ENCODE measurements at places on chromosomes 4 and X. TPM values are rescaled to one million over a fixed set of nuclear protein-coding genes. Genes with fewer than 3 reads are reported as not detected.

- DNase-seq = no peak
- H3K27ac ChIP-seq = no peak overlapping the region
- peaks cover 3% of the 10 kb centered on the region for H3K27me3 ChIP-seq
- no peaks in the 10 kb centered on the region for H3K36me3 ChIP-seq
Observed at GRCh38 chr4:77994194-77994721, 62.9 kb upstream of the FRAS1 start.

- H3K4me3 ChIP-seq = no peak overlapping the region
- H3K27ac ChIP-seq = no peak overlapping the region
- H3K27me3 ChIP-seq = no peaks in the 10 kb centered on the region
- no peaks in the 10 kb centered on the region for H3K36me3 ChIP-seq
- no peak for DNase-seq
Observed at GRCh38 chr4:150152766-150153165, 74.5 kb downstream of the DCLK2 start.

Gene LAS1L
- 46.8 TPM for total RNA-seq

DNA sequence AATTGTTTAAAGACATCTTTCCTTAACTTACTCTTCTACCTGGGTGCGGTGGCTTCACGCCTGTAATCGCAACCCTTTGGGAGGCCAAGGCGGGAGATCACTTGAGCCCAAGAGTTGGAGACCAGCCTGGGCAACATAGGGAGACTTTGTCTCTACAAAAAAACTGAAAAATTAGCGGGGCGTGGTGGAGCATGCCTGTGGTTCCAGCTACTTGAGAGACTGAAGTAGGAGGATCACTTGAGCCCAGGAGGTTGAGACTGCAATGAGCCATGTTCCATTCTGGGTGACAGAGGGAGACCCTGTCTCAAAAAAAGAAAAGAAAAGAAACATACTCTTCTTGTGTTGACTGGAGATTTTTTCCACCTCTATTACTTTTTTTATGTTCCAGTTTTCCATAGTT lies 181.9 kb downstream of the RAPGEF2 start:
- H3K4me1 ChIP-seq = no peaks in the 10 kb centered on the region
- no peak overlapping the region for H3K4me3 ChIP-seq
- no peaks in the 10 kb centered on the region for H3K36me3 ChIP-seq
- no peak for DNase-seq
- H3K27ac ChIP-seq = no peak overlapping the region
